ENCODE measurements at places on chromosomes 5 and 9. TPM values are rescaled to one million over a fixed set of nuclear protein-coding genes. Genes with fewer than 3 reads are reported as not detected.

The KIAA1191 gene
- 70.8 TPM for total RNA-seq

DNA sequence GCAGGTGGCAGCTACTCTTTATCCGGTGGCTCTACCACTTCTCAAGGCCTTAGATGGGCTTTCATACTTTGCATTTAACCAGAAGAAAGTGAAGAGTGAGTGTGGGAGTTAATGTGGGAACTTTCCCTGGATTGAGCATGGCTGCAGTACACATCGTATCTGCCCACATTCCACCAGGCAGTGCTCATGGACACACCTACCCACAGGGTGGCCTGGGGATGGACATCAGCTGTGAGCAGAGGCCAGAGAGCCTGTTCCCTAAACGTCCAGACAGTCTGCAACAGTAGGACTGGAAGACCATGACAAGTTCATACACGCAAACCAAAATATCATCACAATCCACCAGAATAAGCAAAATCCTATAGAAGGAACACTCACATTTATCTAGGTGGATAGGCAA lies 213.8 kb downstream of the IRX1 start:
- DNase-seq = no peak

- no peak for DNase-seq
These were observed 90.1 kb downstream of the RFX3 start for GRCh38 chr9:3435732-3436131.

The PCDHB15 gene
- 3.9 TPM for total RNA-seq

GRCh38 chr5:89735082-89735481 lies 674.5 kb downstream of the CETN3 start:
- DNase-seq = no peak

- no peak for DNase-seq
These were observed 77.8 kb downstream of the GCNT4 start for GRCh38 chr5:74974451-74975091.

The PCA3 gene
- total RNA-seq = not detected

- no peak for DNase-seq
These were observed 2.3 kb downstream of the FAM221B start for GRCh38 chr9:35826071-35826701.

GRCh38 chr9:97934321-97935115 lies 3.5 kb downstream of the HEMGN start:
- DNase-seq = no peak

The CDX1 gene
- total RNA-seq = not detected

DNA sequence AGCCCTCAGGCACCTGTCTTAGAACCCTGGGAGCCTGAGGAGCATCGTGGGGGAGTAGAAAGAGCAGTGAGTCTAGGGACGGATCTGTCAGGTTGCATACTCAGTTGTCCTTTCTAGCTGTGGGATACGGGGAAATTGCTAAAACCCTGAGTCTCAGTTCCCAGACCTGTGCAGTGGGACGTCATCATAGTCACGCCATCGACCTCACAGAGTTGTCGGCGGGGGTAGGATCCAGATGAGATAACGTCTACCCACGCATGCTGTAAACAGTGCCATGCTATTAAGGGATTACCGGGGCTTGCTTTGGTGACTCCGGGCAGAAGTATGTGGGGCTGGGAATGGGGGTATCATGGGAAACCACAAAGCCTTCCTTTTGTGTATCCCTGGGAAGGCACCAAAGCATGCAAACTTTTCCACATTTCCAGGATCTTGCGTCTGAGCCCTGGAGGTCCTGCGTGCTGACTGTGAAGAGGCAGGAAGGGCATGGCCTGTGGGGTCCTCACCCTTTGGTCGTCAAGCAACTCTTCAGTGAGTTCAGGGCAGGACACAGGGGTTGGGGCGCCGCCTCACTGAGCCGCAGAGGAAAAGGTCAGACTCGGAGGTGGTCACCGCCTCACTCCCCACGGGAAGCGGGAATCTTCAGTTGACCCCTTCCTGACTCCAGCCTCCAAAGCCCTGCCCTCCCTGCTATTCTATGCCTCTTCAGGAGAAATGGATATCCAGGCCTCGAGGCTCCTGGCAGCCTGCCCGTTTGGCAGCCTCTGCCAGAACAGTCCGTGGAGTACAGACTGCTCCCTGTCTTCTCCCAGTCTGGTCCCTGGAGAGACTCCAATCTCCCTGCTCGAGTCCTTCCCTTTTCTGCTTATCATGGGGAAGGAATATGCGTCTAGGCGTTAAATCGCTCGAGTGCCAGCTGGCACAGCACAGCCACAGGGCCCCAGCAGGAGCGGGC lies 186.8 kb upstream of the KLF9 start:
- peak; percentile 98 for DNase-seq

- no peak for DNase-seq
These were observed 41.1 kb upstream of the GADD45G start for GRCh38 chr9:89563571-89564345.

The NTNG2 gene
- total RNA-seq = 1.8 TPM

The ARHGEF37 gene
- 32.9 TPM for total RNA-seq

DNA sequence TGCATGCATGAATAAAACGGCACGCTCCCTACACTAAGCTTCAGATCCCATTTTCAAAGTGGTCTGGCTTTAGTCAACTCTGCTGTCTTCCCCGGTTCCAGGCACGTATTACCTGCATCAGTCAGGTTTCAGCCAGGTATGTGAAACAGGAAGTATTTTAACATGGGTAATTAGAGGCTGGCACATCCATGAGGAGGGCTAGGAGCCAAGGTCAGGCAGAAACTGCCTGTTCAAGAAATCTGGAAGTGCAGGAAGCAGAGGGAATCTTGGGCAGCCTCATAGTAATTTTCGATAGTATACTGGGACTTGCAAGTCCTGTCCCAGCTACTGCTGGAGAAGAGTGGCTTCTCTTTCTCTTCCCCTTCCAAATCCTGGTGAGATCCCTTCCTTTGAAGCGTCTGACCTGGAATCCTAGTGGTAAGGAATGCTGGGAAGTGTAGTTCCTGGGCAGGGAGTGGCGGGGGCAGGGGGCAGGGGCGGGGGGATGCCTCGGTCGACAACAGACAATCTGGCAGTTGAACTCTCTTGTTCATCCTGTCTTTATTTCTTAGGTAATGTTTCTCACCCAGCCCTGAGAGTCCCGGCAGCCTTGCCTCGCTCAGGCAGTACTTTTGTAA lies 403.1 kb downstream of the TLE4 start:
- DNase-seq = no peak

The ZFP37 gene
- total RNA-seq = 1.0 TPM

DNA sequence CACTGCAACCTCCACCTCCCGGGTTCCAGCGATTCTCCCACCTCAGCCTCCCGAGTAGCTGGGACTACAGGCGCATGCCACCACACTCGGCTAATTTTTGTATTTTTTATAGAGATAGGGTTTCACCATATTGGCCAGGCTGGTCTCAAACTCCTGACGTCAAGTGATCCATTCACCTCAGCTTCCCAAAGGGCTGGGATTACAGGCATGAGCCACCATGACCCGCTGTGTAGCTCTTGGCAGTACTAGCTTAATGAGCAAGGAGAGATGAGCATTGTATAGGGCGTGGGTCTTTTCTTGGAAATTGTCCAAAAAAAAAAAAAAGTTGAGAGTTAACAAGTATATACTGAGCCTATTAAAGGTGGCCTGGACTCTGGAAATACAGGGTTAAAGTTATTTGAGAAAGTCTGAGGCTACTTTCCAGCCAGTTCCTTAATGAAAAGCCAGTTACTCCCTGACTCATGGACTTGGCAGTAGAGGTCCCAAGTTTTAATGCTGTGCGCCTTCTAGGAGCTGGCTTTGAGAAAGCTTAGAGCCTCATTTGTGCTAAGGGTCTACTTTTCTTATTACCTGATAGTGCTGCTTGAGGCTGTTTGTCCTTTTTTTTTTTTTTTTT lies 4.2 kb upstream of the FGF18 start:
- peak; percentile 15 for DNase-seq

DNA sequence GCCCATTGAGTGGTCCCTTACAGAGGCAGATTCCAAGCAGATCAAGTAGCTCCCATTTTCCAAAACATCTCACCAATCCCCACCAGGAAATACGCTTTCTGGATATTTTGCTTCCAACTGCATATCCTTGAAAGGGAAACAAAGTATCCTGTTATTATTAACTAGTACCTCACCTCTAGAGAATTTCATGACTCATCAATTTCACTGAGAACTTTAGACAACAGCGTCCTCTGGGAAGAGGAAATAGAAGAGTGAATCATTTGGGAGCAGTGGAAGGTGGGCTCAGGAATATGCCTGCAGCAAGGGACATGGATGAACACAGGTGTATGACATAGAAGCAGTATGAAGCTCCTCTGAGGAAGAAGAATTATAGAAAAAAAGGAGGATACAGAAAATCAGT lies 186.7 kb downstream of the MARCHF11 start:
- no peak for DNase-seq

The KIF24 gene
- total RNA-seq = 0.56 TPM

The F12 gene
- not detected for total RNA-seq

DNA sequence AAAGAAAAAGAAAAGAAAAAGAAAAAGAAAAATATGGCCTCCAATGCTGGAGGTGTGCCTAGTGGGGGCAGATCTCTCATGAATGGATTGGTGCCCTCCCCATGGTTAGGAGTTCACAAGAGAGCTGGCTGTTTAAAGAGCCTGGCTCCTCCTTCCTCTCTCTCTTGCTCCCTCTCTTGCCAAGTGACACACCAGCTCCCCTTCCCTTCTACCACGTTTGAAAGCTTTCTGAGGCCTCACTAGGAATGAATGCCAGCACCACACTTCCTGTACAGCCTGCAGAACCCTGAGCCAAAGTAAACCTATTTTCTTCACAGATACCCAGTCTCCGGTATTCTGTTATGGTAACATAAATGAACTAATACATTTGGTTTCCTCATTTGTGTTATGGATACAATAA lies 14.4 kb upstream of the GALNT10 start:
- DNase-seq = no peak

The GBGT1 gene
- 6.4 TPM for total RNA-seq

DNA sequence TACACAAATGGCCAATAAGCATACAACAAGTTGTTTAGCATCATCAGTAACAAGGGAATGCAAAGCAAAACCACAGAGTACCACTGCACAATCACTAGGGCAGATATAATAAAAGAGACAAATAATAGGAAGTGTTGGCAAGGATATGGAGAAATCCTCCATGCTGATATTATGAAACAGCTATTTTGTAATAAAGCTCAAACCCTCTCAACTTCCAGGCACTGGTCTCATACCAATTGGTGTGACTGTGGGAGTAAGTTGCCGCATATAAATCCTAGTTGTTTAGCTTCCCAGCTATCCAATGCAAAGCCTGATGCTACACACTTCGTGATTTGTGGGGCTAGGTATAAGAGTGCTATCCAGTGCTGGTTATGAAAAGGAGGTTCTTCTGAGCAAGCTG lies 88.6 kb downstream of the SMIM23 start:
- no peak for DNase-seq

- no peak for DNase-seq
These were observed 20.7 kb upstream of the LPCAT1 start for GRCh38 chr5:1544294-1544961.

GRCh38 chr5:124550731-124551130 lies 195.7 kb downstream of the ZNF608 start:
- DNase-seq = no peak

DNA sequence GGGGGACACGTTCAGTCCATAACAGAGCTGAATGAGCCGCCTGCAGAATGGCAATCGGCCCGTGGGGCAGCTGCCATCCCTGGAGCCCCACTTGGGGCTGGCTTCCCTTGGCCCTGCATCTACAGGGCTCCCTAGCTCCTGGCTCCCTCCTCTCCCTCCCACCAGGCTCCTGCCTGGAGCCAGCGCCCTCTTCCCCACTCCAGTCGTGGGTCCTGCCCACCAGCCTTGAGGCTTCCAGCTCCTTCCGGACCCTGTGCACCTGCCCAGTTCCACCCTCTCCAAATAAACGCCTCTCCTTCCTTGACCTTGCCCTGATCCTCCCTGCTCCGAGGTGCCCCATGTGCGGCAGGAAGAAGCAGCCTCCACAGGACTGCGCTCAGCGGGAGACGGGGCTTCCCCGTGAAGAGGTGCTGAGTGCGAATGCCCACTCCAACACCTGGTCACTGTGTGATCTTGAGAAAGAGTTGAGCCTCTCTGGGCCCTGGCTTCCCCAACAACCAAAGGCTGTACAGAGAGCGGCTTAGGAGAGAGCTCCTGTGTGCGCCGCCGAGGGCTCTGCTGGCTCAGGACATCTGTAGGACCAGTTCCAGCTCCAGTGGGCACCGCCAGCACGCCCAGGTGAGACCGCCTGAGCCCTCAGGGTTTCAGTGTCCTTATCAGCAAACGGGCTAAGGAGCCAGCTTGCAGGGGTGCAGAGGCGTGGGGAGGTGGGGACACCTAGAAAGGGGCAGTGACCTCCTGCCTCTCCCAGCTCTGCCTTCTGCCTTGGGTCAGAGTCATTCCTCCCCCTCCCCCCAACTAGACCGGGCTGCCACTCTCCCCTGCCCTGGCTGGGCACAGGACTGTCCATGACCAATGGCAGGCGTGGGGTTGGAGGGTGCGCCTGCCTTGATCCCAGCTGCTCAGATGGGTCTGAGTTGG lies 12.1 kb downstream of the C9orf50 start:
- no peak for DNase-seq

The NSG2 gene
- total RNA-seq = 0.11 TPM

GRCh38 chr5:163870441-163870840 lies 365.0 kb downstream of the MAT2B start:
- DNase-seq = no peak

DNA sequence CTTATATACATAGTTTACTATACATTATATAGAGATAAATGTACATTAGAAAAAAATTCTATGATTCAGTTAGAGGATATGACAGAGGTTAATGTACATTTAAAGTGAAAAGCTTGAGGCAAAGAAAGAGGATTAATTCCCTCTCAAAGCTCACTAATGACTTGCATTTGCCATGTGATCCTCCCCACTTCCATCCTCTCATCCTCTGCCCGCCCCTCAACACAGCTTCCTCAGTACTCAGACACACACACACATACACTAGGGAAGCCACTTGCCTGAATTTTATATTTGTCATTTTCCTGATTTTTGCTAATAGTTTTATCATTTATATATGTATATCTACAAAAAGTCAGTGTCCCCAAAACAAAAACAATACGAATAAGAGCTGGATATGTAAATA lies 764.5 kb downstream of the EFNA5 start:
- no peak for DNase-seq

GRCh38 chr5:81838307-81838906 lies 87.5 kb upstream of the SSBP2 start:
- no peak for DNase-seq

Measured in Right ventricle myocardium superior (tissue), 1 donor.